CD4-positive, alpha-beta T cell treated with Interleukin-1 beta for 1 hour (primary cell): ENCODE measurements at places on chromosomes 6 and 20.
A peak's percentile ranks its signal among the peaks of the same experiment; 100 is the strongest.

- no peak for DNase-seq
These were observed 3.6 kb downstream of the CYP39A1 start for GRCh38 chr6:46648869-46649492.

- no peak for DNase-seq
These were observed 191.1 kb downstream of the FNDC1 start for GRCh38 chr6:159360306-159360705.

DNA sequence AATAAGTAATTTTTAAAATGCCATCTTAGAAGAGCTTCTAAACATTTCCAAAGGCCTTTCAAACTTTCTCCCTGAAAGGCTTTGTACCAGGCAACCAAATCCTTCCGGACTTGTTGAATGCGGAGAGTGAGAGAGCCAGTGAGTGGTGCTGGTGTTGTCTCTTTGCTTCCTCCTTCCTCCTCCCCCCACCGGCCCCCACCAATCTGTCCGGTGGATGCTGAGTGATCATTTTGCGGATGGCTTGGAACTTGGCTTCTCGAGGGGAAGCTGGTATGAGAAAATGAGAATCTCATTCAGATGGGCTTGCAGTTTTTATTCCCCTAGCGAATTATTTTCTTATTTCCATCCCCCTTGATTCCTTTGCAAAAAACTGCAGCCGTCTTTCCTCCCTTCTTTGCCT, 97.3 kb downstream of the ANKRD60 start:
- DNase-seq, result no peak

- no peak for DNase-seq
These were observed 308.2 kb downstream of the CD83 start for GRCh38 chr6:14425805-14426204.

DNA sequence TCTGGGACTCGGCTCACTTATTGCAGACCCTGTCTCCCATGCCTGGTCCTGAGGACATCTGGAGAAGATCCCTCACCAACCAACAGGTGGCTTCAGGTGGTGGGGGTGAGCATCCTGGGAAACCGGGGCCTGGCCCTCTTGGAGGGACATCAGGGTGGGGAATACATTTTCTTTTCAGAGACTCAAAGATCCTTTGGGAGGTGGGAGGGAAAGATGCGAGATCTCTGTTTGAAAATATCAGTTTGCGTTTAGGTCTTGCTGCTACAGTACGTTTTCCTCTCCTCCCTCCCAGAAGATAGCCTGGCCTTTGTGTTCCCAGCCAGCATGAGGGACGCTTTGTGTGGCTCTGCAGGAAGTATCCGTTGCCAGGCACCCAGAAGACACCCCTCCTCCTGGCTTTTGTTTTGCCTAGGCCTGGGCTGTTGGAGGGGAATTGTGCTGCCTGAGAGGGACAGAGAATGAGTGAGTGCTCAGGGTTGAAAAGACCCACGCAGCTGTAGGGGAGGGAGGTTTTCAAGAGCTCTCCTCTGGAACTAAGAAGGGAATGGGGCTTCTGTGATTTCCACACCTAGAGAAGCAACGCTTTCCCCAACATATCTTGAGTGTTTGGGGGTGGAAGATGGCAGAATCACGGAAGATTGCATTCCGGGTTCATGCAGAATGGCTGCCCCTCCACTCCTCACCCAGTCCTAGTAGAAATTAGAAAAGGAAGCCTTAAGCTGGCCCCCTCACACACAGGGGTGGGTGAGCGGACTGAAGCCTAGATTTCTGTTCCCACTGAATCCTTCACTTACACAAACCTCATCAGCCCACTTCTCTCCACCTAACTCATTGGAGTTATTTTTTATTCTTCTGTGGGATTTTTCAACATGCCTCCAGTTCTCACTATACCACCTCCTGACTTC, 22.0 kb upstream of the SLC2A12 start:
- no peak for DNase-seq

GRCh38 chr20:21498635-21499034, 15.2 kb downstream of the NKX2-2 start:
- DNase-seq, result no peak

GRCh38 chr6:121619013-121619412, 183.6 kb downstream of the GJA1 start:
- no peak for DNase-seq

- DNase-seq, result no peak
These were observed 11.4 kb upstream of the LOC128125822 start for GRCh38 chr6:63560801-63561287.

- DNase-seq, result no peak
These were observed 4.6 kb downstream of the KCNK5 start for GRCh38 chr6:39224523-39225182.

DNA sequence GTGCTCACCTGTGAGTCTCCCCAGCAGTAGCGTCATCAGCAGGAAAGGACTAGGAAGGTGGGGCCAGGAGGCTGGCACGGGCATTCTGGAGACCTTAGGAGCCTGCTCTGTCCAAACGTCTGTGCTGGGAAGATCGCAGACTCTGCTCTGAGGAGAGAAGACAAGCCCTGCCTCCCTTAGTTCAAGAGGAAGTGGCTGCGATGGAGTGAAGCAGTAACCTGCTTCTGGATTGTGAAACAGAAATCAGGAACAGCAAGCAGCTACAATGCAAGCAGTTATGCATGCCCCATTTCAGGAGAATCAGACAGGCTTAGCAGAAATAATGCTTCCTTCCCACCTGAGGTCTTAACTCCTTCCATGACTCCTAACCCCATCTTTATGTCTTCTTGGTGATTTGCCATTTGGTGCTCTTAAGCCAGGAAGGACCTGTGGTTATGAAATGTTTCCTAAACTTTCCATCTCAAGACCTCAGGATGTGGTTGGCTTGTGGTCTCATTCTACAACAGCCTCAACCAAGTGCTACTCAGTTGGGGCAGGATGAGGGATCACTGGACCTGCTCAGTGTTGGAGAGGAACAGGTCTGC, at the start of gene SIRPB1:
Gene SIRPB1, minus strand, starts transcription at position 149 of the 584 bp plus-strand sequence. Its CDS starts 65 bp downstream, at position 84.
- DNase-seq, result peak; percentile 31

DNA sequence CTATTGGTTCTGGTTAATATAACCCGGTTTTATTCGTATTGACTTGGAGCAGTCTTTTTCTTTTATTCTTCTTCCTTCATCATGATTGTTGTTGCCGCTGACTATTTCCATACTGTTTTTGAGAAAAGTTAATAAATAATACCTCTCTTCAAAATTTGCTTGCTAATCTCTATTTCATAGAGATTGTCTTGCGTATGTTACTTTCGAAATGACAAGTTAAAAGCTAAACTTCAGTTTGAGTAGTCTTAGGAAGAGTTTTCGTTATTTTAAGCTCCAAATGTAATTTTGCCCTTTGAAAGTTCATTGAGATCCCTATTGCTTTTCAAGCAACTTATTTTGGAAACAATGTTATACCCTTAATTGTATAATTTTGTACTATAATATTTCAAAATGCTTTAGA, 36.4 kb downstream of the DCBLD1 start:
- no peak for DNase-seq

GRCh38 chr6:25193460-25194171, 85.6 kb upstream of the CARMIL1 start:
- DNase-seq, result no peak

- DNase-seq, result no peak
These were observed 34.7 kb upstream of the TBXT start for GRCh38 chr6:166202321-166202733.

- no peak for DNase-seq
These were observed 53.0 kb downstream of the SERAC1 start for GRCh38 chr6:158115102-158115501.

DNA sequence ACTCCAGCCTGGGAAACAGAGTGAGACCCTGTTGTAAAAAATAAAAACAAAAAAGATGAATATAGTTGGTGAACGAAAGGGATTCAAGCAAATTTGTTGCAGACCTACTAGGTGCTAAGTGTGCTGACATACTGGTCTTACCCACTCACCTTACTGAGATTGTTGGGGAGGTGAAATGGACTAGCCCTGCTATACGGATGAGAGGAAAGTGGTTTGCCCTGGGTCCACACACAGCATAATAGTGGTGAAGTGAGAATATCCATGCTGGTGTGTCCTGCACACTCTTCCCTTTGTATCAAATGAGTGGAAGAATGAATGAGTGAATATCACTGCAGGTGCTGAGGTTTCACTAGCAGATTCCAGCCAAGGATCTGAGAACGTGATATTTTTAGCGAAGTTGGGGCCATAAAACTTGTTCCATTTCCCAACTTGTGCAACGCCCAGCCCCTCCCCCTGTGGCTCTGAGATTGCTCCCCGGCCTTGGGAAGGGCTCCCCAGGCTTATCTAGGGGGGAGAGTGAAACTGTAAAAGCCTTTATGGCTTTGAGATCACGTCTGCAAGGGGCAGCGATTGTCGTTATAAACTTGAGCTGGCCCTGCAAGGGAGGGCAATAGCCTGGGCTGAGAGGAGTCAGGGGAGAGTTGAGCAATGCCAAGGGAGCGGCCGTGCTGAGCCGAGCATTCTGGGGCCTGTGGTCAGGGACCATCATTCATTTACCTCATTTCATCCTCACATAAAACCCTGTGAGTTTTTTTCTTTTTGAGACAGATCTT, 33.2 kb upstream of the TTPAL start:
- no peak for DNase-seq

DNA sequence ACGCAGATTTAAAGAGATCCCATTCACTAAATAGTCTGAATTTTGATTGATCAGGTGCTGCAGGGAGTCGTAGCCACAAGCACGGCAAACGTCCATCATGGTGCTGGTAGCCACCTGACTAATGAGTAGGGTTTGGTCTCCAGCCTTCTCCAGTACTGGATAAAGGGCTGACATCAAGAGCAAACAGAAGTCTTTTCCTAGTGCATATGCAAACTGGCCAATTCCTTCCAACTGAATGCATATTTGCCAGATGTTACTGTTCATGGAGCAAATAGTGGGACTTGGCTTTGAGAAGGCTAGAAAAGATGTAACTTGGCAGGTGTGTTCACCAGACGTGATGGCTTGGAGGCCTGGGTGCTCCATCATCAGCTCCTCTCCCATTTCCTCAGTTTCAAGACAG, 21.6 kb downstream of the TTI1 start:
- DNase-seq, result no peak

- no peak for DNase-seq
These were observed 42.1 kb downstream of the IYD start for GRCh38 chr6:150410906-150411305.

GRCh38 chr20:25221592-25222460, 26.1 kb upstream of the PYGB start:
- DNase-seq, result no peak

- no peak for DNase-seq
These were observed 70.7 kb upstream of the SMIM29 start for GRCh38 chr6:34319471-34319885.

GRCh38 chr20:55375920-55376319, 629.4 kb downstream of the CBLN4 start:
- DNase-seq, result no peak

DNA sequence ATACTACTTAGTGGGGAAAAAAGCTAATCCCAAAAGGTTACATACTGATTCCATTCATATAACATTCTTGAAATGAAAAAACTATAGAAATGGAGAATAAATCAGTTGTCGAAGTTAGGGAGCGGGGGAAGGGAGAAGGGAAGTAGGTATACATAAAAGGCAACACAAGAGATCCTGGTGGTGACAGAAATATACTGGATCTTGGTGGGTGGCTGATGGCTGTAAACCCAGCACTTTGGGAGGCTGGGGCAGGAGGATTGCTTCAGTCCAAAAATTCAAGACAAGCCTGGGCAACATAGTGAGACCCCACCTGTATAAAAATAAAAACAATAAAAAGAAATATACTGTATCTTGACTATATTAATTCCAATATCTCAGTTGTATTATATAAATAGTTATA, 105.7 kb upstream of the LGSN start:
- DNase-seq, result no peak

DNA sequence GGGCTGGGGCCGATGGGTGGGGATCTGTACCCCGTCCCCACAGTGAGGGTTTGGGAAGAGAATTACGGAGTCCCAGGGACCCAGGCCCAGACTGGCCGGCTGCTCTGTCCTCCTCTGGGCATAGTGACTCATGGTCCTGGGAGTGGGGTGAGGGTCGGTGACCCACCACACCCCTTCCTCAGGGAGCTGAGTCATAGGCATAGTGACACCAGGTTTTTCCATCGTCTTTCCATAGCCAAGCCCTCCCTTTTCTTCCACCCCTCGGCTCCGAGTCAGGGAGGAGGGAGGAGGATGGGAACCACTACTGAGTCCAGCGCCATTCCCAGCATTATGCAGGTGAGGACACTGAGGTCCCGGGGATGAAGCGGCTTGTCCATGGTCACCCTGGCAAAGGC, 8.9 kb downstream of the CYP21A2 start:
- no peak for DNase-seq

- DNase-seq, result no peak
These were observed 173.4 kb upstream of the SLC35B3 start for GRCh38 chr6:8608737-8609136.

GRCh38 chr6:71367756-71368155, 79.1 kb downstream of the OGFRL1 start:
- no peak for DNase-seq

- no peak for DNase-seq
These were observed 13.7 kb upstream of the HINT3 start for GRCh38 chr6:125942672-125943527.

DNA sequence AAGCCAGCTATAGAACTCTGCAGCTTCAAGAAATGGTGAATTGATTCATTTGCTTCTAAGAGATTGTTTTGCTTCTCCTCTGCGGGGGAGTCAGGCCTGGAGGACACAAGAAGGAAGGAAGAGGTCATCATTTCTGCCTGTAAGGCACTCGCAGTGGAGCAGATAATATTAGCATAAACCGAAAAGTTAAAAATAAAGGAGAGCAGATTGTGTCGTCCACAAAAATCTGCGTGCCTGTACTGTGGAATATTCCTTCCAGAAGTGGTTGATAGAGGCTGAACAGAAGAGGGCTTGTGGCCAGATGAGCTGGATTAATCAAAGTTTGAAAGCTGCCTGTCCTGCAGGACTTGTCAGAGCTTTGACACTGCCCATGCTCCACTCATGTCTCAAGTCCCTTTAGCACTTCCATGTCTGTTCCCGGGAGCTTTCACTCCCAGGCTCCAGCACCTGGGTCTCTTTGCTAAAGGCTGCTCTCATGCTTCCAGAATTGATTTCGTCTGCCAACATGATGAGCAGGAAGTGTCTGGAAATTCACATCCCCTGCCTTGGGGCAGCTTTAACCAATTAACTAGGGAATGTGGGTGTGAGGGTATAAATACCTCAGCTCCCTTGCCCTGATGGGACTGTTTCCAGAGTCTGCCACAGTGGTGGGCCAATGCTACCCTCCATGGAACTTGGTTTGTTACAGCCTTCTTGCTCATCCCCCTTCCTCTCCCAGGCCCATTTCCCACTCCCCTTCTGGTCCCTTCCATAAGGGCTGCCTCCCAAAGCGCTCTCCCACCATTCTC, 65.1 kb upstream of the STX16 start:
- DNase-seq, result no peak

DNA sequence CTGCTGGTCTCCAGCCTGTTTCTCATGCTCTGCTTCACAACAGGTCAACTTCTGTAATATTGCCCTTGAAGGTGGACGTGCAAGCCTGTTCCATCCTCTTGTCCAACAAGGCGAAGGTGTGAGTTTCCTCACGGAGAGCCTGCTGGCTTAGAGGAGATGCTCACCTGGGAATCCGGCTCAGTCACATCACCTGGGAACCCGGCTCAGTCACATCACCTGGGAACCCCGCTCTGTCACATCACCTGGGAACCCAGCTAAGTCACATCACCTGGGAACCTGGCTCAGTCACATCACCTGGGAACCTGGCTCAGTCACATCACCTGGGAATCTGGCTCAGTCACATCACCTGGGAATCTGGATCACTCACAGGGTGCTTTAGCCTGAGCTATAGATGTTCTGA, 230.1 kb downstream of the ERMARD start:
- no peak for DNase-seq
